ENCODE measurements at places on chromosomes 1 and 21.

GRCh38 chr1:47803815-47804501 is 193.2 kb downstream of the TRABD2B start:
- no peak for DNase-seq

GRCh38 chr1:74180490-74180889 is 17.5 kb downstream of the LRRIQ3 start:
- DNase-seq, result no peak

DNA sequence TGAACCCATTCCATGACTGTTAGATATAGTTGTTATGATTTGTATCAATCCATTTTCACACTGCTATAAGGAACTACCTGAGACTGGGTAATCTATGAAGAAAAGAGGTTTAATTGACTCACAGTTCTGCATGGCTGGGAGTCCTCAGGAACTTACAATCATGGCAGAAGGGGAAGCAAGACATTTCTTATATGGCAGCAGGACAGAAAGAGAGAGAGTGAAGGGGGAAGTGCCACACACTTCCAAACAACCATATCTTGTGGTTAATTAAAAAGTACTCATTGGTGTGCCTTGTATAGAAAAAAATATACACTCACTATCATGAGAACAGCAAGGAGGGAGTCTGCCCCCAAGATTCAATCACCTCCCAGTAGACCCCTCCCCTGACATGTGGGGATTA is 137.6 kb upstream of the NBPF11 start:
- DNase-seq, result no peak

GRCh38 chr21:41764558-41765419 is 2.1 kb downstream of the RIPK4 start:
- DNase-seq, result no peak

DNA sequence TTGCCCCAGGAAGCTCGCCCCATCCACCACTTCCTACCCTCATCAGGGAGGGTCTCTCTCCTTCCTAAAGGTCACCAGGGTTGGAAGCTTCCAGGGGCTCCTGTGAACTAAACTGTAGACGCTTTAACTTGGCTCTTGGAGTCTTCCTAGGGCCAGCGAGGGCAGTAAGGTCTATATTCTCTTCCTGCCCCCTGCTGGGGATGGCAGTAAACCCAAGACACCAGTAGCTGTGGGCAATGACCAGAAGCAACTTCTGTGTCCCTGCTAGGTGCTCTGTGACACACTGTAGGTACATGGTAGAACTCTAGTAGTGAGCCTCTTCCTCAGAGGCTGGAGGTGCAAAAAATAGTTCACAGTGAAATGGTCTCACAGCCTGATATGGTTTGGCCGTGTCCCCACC is 30.0 kb downstream of the KCND3 start:
- DNase-seq, result no peak

DNA sequence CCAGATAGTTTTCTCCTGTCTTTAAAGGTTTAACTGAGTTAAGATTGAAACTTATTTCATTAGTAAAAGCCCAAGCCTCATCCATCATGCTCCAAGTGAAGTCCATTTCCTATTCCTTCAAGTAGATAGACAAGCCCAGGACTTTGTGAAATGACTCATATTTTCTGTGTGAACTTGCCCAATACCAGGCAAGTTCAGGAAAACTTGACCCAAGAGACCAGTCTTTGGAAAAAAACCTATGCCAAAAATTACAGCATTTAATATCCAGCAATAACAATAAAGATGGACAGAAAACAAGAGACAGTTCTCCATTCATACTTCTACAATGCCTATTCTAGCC is 405 bp upstream of the RAB29 start:
- DNase-seq, result no peak

GRCh38 chr1:29958271-29958670 is 721.9 kb downstream of the PTPRU start:
- DNase-seq, result no peak

DNA sequence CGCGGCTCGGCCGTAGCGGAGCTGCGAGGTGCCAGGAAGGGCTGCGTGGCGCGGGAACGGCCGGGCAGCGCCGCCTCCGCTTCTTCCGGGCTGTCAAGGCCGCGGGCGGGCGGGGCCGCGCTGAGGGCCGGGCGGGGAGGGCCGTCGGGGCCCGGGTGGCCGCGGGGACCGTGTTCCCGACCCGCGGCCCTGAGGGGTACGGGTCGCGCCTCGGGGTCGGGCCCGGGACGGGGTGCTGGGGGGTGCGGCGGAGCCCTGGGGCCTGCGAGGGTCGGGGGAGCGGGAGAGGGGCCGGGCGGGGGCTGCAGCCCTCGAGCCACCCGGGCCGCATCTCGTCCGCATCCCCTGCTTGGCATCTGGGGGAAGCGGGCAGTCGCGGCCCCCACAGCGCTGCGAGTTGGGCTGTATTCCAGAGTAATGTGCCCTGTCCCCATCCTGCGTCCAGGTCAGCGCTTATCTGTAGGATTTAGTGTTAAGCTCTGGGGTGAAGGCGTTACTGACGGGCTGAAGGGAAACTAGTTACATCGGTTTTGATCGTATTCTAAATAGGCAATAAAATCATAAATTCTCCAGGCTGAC is 379 bp downstream of the RER1 start:
- DNase-seq, result peak; percentile 21

- no peak for DNase-seq
These were observed 1.2 kb upstream of the CSMD2 start for GRCh38 chr1:34166191-34166624.

- no peak for DNase-seq
These were observed 8.2 kb upstream of the FAM131C start for GRCh38 chr1:16081636-16082035.

- DNase-seq, result no peak
These were observed 4.3 kb downstream of the MCL1 start for GRCh38 chr1:150575072-150575489.

DNA sequence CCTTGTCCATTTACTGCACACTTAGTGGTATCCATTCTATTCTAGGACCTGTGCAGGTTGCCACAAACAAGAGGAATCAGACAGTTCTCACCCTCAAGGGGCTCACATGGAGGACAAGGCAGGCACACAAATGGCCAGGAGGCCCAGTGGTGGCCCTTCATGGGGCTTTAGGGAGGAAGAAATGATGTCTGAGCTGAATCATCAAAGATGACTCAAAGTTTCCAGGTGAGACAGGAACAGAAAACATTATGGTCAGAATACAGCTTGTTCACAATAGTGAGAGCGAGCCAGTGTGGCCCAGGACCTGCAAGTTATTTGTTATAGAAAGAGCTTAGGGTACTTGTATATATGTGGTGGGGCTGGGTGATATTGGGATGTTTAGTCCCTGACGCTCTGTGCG is 26.4 kb downstream of the SHISAL2A start:
- no peak for DNase-seq

DNA sequence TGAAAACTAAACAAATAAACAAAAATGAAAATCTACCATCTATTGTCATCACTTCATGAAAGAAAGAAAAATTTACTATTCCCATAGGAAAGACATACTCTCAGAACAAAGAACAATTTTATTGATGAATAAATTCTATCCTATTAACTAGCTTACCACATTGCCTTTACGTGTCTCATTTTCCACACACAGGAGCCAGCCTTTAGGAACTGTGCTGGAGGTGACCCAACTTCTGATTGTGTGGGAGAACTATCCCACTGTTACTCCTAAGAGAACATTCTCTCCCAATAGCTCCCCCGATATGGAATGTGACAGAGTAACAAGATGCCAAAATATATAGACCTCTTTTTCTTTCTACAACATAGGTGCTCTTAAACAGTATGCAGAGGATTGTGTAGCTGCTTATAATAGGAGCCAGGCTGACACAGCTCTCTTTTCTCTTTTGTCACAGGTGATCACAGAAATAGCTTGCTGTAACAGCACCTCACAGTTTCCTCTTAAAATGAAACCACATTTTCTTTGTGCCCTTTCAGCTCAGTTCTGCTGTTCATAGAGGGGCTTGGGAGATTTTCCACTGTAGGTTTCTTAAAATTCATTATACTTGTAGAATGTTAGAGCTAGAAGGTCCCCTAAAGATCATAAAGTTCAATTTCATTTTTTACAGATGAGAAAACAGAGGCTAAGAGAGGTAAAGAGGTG is 35.5 kb downstream of the C21orf91 start:
- DNase-seq, result no peak

DNA sequence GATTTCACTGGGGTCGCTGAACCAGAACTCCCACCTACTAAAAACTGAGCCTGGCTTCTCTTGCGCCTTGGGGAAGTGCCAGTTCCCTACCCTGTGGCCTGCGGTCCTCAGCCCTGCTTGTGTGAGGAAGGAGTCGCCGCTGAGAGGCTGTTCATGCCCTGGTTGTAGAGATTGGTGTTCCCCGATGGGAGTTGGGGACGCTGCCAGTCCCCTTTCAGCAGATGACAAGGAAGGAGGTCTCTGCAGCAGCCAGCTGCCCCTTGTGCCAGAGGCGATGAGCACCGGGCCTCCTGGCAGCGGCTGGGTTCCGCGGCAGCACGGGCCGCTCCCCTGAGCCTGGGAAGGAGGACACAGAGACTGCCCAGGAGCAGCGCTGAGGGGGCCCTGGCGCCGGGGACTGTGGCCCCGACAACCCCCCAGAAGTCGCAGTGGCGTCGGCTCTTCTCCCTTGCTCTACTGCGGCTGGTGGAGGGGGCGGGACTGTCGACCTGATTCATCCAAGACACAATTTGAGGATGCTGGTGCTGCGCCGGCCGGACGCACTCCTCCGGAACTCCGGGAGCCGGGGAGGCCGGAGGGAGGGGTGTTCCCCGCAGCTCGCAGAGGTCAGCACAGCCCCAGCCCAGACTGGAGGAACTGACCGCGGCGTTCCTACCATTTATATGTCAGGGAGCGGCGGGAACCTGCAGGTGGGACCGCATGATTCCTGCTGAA is 12.0 kb upstream of the ADORA3 start:
- DNase-seq, result no peak

GRCh38 chr1:157770442-157771043 is 6.4 kb downstream of the FCRL2 start:
- peak; percentile 33 for DNase-seq

DNA sequence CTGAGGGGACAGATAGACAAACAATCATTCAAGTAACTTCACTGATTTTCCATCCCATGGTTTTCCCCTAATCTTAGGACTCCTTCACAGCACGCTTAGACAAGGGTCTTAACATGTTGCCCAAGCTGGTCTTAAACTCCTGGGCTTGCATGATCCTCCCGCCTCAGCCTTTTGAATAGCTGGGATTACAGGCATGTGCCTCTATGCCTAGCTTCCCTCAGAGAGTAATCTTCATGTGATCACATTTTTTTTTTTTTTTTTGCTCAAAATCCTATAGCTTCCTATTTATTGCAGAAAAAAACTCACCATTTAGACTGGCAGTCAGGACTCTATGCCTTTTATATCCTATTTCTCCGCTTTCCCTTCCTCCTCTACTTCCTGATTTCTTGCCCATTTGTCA is 90.4 kb upstream of the DPH5 start:
- no peak for DNase-seq

GRCh38 chr1:110339407-110340206 is 430 bp downstream of the RBM15 start:
- DNase-seq, result no peak

DNA sequence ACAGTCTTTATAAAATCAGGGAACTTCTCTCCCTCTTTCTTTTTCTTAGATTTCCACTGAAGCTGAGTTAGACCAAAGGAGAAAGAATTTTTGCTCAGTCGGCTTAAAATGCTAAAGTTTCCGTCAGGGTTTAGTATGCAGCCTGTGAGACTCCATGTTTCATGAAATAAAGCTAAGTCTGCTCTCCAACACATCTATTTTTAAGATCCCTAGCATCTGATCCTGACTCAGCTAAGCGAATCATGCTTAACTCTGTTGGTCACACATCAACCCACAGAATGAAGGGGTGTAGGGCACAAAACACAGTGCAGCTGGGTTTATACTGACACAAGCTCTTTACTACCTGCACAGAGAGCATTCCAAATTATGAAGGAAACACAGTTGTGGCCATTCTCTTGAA is 102.4 kb upstream of the ZNF281 start:
- no peak for DNase-seq

DNA sequence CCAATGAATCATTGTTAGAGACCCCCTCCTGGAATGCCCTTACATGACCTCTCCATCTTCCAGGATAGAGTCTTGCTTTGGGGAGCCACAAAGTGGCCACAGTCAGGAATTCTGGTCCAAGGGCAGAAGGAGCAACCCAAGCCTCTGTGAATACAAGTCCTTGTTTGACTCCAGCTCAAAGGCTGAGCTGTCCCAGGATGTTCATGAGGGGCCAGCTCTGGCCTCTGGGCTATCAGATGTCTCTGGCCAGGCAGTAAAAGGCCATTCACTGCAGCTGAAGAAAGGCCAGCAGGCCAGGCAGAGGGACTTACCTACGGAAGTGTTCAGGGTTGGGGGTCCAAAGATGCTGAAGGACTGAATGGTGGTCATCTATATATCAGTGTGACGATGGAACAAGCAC is 98.3 kb upstream of the IPO9 start:
- DNase-seq, result no peak

- no peak for DNase-seq
These were observed 7.8 kb downstream of the CASZ1 start for GRCh38 chr1:10788592-10789006.
